GM13977 (cell line): ENCODE measurements at places on chromosomes 7 and 10.
A peak's percentile ranks its signal among the peaks of the same experiment; 100 is the strongest.

- DNase-seq, result no peak
Observed at GRCh38 chr7:96244992-96245292, 77.0 kb downstream of the SLC25A13 start.

- no peak for DNase-seq
Observed at GRCh38 chr7:133763076-133763640, 364.0 kb upstream of the LRGUK start.

- DNase-seq, result peak; percentile 88
Observed at GRCh38 chr7:50449881-50450589, at the start of gene FIGNL1. TSS of gene FIGNL1 (minus strand) at chr7:50450350. CDS start at chr7:50447287, 3,063 bp downstream.

GRCh38 chr7:1342090-1342640, 109.5 kb downstream of the UNCX start:
- DNase-seq, result no peak

- no peak for DNase-seq
Observed at GRCh38 chr10:52597189-52597863, 175.3 kb downstream of the MBL2 start.

DNA sequence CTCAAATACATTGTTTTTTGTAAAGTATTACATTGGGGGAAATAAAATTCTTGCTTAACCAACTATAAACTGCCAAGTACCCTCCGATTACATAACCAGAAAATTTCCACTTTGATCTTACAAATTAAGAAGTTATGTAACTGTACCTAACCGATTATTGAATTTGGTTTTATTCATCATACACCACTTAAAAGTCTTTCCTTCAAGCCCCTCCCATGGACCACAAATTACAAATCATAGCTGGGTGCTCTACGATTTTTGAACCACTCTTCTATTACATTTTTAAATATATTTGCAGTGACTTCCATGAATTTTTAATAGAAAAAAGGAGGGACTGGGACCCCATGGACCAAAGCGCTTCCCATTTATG, 630 bp downstream of the ZNF680 start:
- DNase-seq, result no peak

- DNase-seq, result no peak
Observed at GRCh38 chr10:128095027-128095752, 31.0 kb downstream of the MKI67 start.

GRCh38 chr10:73645251-73645650, 4.0 kb upstream of the MYOZ1 start:
- no peak for DNase-seq

GRCh38 chr10:89335226-89335625, 7.4 kb downstream of the IFIT3 start:
- no peak for DNase-seq

DNA sequence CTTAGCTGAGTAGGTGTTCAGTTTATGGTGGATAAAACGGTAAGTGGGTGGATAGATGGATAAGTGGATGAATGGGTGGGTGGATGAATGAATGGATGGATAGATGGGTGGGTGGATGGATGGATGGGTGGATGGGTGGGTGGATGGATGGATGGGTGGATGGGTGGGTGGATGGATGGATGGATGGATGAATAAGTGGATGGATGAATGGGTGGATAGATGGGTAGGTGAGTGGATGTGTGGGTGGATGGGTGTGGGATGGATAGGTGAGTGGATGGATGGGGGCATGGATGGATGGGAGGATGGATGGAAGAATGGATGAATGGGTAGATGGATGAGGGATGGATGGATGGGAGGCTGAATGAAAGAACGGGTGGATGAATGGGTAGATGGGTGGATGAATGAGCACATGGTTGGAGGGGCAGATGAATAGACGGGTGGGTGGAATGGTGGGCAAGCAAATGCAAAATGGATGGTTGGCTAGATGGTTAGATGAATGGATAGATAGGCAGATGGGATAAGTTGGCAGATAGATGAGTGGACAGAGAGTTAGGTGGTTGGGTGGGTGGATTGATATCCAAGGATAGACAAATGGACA, 25.7 kb downstream of the ELN start:
- no peak for DNase-seq
